ENCODE measurements at places on chromosomes 1 and 21.

GRCh38 chr1:225449261-225449660, 21.4 kb upstream of the LBR start:
- DNase-seq, result no peak

DNA sequence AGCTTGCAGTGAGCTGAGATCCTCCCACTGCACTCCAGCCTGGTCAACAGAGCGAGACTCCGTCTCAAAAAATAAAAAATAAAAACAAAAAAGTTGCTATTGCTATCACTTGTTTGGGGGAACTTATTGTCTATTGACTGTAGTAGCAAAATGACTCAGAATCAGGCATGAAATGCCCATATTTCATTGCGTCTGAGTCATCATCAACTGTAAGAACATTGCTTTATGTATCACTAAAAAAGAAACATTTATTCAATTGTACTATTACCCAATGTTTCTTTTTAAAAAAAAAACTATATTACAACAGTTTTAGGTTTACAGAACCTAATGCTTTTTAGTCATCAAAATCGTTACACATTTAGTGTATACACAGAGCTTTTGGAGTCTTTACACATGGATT, 91.0 kb upstream of the FMN2 start:
- no peak for DNase-seq

- no peak for DNase-seq
Measured at GRCh38 chr1:41293779-41294178, 51.7 kb upstream of the SCMH1 start.

DNA sequence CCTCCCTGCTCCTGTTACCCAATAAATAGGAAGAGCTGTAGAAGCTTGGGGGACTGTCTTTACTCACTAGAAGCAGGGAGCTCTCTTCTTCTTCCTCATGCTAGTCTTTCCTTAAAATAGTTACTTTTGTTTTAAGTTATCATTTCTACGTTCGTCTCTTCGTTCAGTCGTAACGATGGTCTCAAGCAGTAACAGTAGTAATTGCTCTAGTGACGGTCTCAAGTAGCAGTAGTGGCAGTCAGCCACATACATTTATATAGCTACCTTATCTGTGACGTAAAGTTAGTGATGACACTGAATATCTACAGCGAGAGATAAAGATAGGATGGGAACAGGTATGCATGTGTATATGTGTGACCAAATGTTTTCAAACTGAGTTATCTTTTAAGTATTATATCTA, 15.4 kb upstream of the ERO1B start:
- no peak for DNase-seq

DNA sequence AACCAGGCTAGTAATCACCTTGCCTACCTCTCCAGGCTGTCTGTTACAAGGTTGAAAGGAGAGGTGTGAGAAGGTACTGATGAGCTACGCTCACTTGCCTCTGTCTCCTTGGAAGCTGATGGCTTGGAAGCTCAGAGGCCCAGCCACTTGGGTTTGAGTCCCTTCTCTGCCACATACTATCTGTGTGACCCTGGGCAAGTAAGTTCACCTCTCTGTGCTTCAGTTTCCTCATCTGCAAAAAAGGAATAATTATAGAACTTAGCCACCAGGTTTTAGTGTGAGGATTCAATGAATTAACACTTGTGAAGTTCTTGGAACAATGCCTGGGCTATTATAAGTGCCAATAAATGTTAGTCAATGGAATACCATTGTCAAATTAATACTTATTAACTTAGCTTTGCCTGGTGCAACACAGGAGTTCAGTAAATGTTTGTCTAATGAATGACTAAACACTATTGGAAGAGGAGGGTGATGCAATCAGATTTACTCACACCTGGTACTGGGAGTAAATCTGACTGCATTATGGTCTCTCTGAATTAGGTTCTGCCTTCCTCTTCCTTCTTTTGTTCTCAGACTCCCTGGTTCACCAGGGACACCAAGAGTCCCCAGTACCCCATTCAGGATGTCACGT, 55.5 kb downstream of the TRABD2B start:
- DNase-seq, result no peak

- no peak for DNase-seq
Measured at GRCh38 chr1:85047472-85048295, 616 bp downstream of the MCOLN3 start.
